Hypothalamus (tissue), 51 donors: ENCODE measurements at places on chromosomes 1 and 21.

DNA sequence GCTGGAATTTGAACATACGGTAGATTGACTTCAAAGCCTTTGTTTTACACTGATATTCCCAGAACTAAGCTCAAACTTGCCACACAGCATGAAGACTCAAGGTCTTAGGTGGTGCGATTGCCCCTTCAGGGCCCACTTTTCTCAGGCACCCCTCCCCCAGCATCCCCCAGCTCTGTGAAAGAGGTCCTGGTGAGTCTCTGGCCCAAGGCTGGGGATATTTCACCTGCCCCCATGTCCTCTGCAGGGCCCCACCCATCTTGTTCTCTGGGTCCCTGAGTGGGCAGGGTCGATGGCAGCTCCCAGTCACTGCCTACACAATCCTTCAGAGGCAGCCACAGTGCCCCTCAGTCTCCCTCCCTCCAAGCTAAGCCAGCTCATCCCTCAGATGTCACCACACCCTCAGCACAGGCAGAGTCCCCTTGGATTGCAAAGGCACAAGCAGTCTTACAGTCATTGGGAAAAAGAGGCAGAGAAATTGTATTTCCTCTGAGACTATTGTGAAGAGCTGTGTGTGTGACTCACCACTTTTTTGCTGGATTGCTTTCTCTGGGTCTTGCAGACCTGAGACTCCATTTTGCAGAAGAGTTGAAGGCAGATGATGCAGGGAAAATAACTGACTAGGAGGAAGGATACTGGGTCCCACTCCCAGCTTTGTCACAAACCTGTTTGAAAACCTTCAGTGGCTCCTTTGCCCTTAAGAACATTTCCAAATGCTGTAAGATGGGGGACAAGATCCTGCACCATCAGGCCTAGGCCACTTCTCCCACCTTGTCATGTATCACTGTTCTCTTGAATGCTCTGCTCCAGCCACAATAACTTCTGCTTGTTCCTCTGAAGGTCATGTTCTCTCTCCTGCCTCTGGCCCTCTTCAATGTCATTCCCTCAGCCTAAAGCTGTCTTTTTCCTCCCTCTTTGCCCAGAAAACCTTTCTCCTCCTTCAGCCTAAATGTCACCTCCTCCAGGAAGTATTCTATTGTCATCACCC lies 119.1 kb upstream of the GRIK3 start:
- no peak for DNase-seq

DNA sequence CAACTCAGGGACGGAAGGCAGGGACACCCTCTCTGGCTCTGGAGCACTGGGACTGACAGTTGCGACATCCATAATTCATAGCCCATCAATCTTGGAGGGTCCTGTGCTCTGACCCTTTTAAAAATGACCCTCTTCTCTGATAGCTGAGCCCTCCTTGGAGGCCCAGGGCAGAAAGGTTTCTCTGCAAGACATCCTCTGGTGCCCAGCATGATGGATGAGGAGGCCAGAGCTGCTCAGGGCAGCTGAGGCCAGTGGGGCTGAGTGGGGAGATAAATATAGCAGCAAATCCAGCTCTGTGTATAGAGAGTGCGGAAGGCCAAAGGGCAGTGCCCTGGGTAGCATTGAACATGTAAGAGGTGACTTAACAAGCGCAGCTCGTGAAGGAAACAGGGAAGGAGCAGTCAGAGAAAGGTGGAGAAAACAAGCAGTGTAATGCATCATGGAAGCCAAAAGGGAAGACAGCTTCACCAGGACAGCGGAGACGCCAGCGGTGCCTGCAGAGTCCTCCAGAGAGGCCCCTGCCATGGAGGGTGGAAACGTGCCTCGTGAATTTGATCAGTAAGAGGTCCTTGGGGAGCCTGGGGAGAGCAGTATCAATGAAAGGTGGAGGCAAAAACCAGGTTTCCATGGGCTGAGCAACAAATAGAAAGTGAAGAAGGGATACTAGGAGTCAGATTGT lies 50.4 kb upstream of the FMOD start:
- DNase-seq, result no peak

DNA sequence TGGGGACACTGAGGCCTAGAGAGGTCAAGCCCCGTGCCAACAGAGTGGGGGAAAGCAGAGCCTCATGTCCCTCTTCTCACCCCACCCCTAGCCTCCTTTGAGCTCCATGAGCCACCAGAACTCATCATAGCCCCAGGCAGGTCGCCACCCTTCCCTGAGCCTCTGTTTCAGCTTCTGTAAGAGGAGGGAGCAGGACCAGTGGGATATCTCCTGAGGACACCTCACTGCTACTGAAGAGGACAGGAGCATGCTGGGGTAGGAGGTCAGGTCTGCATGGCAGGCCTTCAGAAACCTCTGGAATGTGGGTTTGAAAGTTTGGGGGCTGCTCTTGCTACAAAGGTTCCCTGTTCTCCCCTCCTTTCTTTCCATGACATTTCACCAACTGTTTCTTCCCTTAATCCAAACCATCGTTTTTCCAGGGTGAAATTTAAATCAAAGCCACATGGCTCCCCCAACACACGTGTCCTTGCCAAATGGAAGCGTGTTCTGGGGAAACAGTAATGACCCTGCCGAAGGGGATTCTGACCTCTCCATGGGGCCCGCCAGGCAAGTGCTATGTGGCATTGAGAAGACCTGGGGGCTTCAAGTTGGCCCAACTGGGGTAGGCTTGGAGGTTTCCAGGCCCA lies 88.1 kb upstream of the RUNX3 start:
- DNase-seq, result no peak

DNA sequence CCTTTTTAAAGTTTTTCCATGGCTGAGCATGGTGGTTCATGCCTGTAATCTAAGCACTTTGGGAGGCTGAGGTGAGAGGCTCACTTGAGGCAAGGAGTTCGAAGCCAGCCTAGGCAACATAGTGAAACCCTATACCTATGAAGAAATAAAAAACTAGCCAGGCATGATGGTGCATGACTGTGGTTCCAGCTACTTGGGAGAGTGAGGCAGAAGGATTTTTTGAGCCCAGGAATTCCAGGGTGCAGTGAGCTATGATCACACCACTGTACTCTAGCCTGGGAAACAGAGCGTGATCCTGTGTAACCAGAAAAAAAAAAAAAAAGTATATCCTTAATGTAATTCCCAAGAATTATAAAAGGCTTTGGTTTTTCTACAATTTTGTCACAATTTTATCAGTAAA lies 17.4 kb downstream of the DEPDC1 start:
- no peak for DNase-seq

DNA sequence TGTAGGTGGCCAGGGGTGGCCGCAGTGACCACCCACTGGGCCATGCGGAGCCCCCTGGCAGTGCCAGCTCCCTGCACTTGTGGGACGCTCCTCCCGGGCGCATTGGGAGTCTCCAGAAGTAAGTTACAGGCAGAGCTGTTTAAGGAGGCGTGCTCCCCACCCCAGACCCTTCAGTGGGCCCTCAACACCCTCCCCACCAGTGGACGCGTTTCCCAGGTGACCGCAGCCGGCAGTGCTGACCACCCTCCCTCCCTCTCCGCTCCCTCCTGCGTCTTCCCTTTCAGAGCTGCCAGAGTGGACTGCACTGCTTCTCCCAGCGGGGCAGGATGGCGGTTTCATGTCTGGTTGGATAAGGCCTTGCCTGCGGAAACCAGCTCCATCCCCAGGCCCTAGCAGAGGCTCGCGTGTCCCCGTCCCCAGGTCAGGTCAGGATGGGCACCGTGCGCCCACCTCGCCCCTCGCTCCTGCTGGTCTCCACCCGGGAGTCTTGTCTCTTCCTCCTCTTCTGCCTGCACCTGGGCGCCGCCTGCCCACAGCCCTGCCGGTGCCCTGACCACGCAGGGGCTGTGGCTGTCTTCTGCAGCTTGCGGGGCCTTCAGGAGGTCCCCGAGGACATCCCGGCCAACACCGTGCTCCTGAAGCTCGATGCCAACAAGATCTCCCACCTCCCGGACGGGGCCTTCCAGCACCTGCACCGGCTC lies 1.1 kb downstream of the LRRC3 start:
- DNase-seq, result no peak

GRCh38 chr1:7608628-7609305 lies 162.3 kb upstream of the VAMP3 start:
- no peak for DNase-seq

DNA sequence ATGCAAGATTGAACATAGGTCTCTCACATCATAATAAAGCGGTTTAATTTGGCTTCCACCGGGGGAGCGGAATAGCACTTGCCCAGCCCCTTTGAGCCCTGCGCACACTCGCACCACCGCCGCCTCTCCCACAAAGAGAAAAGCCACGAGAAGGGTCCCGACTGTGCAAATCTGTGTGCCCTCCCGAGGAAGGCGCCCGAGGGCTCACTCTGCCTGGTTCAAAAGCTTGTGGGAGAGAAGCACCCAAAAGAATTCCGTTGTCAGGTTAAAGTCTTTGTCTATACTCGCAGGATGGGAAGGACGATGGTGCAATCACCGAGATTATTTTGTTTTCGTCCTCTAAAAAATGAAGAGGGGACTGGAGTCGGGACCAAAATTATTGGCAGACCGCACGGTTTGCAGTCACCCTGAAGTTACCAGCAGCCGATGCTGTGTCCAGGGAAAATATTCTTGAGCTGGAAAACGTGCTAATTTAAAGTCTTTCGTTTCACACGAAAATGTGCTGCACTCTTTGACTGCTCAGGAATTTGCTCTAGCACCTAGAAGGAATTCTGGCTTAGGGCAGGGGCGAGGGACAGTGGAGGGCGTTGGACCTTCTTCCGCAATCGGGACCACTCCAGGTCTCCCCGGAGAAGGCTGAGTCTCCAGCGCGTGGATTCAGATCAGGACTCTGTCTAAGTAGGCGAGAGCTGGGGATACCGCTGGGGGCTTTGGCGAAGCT lies 6.6 kb upstream of the SIM2 start:
- DNase-seq, result no peak

- no peak for DNase-seq
Measured at GRCh38 chr21:34080710-34081109, 7.3 kb downstream of the MRPS6 start.

GRCh38 chr1:94843430-94843829 lies 23.3 kb downstream of the SLC44A3 start:
- no peak for DNase-seq

DNA sequence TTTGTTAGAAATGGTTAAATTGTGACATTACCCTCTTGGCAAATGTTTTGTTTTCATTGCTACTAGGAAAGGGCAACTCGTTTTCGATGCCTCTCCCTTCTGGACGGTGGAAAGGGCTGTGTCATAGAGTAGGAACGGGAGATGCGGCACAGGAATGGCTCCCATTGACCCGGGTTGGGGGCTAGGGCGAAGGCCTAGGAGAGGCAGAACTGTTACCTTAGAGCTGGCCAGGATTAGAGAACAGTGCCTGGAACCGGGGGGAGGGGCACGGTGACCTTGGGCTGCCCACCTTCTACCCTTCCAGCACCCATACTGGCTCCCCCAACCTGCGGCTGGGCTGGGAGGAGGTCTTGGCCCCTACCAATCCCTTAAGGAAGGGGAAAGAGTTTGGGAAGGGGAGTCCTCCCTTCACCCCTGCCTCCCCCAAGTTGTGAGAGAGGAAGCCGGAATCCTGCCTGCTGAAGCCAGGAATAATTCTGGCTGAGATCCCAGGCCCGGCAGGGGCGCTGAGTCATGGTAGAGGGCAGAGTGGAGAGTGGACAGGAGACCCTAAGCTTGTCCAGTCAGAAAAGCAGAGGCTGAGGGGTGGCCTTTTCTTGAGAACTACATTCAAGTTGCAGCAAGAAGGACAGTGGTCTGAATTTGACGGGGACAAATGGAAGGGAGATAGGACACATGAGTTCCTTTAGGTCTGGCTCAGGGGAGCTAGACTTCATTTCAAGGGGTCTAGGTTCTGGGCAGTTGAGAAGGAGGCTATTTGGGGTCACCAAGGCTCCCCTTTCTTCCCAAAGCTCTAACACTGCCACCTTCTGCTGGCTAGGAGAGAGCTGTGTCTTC lies 8.2 kb downstream of the LMNA start:
- no peak for DNase-seq

- no peak for DNase-seq
Measured at GRCh38 chr1:209053587-209053986, 529.9 kb upstream of the CAMK1G start.

GRCh38 chr1:187244623-187245022 lies 415.9 kb downstream of the PLA2G4A start:
- DNase-seq, result no peak
